ENCODE measurements at places on chromosomes 6 and 20. TPM values are rescaled to one million over a fixed set of nuclear protein-coding genes. Genes with fewer than 3 reads are reported as not detected.

The PTCRA gene
- total RNA-seq: not detected

DNA sequence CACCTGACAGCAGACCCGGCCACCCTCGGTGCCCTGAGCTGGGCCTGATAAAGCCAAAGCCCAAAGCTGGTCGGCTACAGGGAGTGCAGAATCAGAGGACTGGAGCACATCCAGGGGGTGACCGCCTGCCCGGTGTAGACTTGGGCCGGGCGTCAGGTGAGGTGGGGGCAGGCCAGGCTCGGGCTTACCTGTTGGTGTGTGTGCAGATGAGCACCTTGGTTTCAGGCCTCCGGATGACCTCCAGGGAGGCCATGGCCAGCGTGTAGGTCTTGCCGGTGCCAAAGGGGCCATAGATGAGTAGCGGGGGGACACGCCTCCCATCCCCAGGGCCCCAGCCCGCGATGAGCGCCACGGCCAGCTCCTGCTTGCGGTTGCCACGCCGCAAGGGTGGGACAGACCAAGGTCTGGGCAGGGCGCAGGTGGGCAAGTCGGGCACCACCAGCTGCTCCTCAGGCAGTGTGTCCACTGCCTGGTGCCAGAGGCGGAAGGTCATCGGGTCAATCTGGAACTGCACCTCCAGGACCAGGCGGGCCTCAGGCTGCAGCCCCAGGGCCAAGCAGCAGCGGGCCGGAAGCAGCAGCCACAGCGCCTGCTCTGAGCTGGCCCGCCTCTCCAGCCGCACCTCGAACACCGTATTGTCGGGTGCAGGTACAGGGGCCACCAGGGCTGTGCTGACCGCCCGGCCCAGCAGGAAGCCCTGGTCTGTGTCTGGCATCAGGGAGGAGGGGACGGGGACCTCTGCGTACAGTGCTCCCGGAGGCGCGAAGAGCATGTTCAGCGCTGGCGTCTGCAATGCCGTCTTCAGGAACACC is 5.7 kb downstream of the HELZ2 start:
- no peak for DNase-seq

DNA sequence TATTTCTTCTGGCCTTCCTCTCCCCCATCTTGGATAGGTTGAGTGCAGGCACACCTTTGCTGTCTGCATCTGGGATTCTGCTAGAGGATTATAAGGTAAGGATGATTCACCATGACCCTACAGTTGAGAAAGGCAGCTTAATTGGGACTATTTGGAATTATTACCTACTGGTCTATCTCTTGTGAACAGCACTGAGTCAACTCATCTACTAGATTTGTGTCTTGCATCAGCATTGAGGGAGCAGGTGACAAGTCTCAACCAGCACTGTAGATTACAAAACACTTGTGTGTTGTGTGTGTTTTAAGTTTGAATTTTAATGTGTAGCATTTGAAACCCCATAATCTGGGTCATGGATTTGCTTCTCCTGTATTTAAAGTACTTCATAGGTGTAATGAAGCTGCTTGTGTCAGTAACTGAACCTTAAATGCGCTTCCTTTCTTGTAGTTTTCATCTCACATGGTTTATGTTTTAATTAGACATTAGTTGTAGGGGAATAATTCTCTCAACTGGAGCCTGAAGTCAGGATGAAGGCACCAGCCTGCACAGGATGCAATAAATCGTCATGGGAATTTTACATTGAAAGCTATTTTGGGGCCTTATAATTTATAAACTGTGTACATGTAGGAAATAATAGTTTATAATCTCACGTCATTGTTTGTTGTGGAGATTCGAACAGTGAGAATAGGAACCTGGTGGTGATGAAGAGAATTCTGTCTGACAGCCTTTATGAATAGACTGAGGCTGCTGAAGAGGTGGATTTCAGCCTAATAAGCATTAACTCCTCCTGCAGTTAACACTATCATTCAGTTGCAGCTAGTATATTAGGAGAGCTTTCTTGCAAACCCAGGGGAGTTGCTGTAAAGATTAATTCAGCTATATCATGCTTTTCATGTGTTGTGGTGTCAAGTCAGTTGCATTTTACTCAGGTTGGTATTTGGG is 125.1 kb downstream of the JARID2 start:
- DNase-seq: no peak

DNA sequence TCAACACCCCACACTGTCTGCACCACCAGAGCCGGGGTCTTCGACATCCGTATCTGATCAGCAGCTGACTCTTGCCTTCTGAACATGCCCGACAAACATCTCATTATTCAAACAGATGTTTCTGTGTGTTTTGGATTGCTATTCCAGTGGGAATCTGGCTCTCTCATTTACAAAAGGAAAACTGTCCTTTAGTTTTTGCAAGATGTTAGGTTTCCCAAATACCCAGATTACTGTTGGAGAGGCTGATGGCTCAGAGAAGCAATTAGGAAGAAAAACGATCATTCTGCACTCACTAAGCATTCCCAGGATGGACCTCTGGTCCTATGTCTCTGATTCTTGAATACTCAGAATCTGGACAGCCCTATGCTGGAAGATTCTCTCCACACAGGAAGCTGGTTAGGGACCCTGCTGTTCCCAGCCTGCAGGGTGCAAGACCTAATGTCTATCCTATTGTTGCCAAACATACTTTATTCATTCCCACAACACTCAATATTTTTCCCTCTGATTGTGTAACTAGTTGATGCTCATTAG is 532.9 kb downstream of the CDH26 start:
- no peak for DNase-seq

DNA sequence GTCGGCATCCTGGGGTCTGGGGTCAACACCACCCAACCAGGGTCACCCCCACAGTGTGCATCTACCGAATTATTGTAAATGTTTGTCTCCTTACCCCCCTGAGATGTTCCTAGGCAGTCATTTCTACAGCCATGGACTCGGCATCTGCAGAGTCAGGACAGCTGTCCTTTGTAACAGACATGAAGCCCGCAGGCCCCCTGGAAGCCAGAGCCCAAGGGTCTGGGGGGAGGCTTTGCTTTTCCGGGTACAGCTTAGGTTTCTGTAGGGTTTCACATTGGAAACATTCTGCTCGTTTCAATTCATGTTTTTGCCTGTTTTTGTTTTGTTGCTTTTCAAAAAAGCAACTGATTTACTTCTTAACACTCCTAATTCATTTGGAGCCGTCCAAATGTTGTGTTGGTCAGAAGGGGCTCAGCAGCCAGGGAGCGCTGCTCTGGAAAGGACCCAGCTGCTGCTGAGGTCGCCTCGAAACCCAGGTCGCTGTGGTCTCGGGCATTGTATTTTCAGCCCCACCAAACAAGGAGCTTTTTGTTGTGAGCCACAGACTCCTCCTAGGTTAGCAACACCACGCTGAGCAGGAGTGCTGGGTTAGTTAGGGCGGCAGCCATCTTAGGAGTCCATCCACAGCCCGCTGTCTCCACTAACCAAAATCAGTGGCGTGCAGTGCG is 160.4 kb downstream of the TMEM242 start:
- no peak for DNase-seq
